Activated CD4-positive, CD25-positive, alpha-beta regulatory T cell treated with anti-CD3 and anti-CD28 coated beads, Interleukin-2, amount 50 U/mL, for 72 hours (primary cell): ENCODE measurements at places on chromosomes 2 and 18.

- DNase-seq: no peak
Measured at GRCh38 chr2:107542314-107542740, 284.4 kb upstream of the RGPD4 start.

DNA sequence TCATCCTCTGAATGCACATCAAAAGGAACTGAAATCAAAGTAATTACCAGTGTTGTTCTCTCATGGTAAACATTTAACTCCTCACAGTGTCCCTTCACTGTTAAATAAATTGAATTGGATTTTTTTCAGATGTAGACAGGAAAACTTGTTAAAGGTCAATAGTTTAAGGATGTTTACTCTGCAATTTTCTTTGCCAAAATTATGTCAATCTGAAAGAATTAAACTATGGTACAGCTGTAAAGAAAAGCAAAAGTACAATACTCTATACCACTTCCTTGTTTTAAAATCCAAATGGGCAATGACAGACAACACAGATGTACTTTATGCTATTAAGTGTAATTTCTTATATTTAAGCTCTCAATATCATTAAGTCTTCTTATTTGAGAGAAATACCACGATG is 153.2 kb downstream of the WDPCP start:
- no peak for DNase-seq

DNA sequence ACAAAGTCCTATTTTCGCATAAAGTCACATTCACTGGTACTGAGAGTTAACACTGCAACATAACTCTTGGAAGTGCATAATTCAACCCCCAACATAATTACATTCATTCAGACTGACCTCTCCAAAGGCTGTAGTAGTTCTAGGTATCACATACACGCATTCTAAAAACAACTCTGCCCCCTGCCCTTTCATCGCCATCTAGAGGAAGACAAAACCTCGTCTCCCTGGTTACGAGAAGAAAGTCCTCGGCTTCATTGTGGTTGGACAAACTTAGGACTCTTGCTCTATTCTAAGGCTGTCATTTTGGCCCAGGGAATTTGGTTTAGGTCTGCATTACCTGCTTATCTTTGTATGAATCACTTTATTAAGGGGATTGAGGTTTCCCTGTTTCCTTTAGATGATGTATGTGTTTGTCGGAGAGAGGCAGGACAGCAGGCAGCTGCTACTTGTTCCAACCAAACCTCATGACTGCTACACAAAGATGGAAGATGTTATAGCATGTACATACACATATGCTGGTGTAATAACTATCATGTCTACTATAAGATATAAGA is 215.4 kb upstream of the NRXN1 start:
- no peak for DNase-seq

DNA sequence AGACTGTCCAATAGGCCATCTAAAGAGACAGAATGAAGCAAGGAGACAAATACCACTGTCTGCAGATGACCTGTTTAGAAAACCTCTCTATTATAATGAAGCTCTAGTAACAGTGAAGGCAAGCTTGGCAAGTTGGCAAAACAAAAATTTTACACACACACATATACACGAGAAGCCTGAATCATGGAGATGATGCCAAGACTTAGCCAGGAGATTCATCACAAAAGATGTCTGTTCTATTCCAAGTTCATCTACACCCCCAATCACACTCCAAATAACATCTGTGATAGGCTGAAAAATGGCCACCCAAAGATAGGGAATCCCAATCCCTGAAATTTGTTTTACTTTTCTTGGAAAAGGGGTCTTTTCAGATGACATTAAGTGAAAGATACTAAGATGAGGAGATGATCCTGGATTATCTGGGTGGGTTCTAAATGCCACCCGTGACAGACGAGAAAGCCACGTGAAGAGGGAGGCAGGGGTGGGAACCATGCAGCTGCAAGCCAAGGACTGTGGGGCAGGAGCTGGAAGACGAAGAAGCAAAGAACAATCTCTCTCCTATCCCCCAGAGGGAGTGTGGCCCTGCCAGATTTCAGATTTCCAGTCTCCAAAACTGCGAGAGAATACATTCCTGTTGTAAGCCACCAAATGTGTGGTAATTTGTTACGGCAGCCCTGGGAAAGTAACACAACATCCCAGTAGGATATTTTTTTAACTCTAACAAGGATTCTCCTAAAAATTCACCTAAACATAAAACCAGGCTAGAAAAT is 20.0 kb downstream of the HDLBP start:
- no peak for DNase-seq
